ENCODE measurements at places on chromosomes 7 and 10.

GRCh38 chr10:113176652-113177155, 226.7 kb downstream of the TCF7L2 start:
- DNase-seq: no peak

- DNase-seq: no peak
Observed at GRCh38 chr7:41449694-41450093, 253.2 kb downstream of the INHBA start.

GRCh38 chr7:19623676-19624075, 85.2 kb downstream of the POLR1F start:
- DNase-seq: no peak

GRCh38 chr7:131087756-131088658, 239.7 kb upstream of the MKLN1 start:
- DNase-seq: no peak

DNA sequence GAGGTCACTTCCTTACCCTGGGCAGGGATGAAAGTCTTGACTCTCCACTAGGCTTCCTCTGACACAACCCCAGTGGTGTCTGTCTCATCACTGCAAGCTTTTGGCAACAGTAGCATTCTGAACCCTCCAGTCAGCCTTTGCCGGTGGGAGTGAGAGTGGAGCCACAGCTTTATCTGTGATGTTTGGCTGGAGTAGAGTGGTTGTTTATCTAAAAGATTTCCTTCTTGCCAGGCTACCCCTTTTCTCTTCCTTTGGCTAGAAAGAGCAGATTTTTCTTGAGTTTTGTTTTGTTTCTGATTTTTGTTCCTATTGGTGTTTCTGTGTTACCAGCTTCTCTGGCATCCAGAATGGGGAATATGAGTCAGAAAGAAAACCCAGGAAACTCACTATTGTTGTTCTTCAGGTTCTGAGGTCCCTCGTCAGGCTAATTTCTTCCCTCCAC, 98.9 kb upstream of the KIF5B start:
- no peak for DNase-seq

GRCh38 chr10:131453721-131454634, 142.5 kb upstream of the TCERG1L start:
- DNase-seq: peak; percentile 71

- DNase-seq: no peak
Observed at GRCh38 chr7:30859940-30860496, 51.6 kb upstream of the AQP1 start.

DNA sequence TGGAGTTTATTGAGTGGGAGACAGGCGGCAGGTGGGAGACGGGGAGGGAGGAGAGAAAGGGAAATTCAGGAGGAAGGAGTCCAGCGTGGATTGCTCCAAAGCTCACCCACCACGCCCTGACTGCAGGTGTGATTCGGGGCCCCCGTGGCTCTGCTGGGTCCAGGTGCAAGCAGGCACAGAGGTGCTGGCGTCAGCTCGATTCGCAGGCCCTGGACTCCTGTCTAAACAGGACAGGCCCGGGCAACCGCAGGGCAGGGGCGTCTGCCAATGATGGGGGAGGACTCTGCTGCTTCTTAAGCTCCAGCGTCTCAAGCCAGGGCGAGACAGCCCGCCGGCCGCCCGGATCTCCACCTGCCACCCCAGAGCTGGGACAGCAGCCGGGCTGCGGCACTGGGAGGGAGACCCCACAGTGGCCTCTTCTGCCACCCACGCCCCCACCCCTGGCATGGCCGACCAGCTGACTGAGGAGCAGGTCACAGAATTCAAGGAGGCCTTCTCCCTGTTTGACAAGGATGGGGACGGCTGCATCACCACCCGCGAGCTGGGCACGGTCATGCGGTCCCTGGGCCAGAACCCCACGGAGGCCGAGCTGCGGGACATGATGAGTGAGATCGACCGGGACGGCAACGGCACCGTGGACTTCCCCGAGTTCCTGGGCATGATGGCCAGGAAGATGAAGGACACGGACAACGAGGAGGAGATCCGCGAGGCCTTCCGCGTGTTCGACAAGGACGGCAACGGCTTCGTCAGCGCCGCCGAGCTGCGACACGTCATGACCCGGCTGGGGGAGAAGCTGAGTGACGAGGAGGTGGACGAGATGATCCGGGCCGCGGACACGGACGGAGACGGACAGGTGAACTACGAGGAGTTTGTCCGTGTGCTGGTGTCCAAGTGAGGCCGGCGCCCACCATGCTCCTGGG, at the start of gene CALML3:
CALML3 (plus strand) TSS at position 321 of the 920 bp plus-strand sequence; CDS start at position 446, 125 bp downstream.
- no peak for DNase-seq

GRCh38 chr7:417973-418601, 101.6 kb downstream of the PDGFA start:
- DNase-seq: no peak

DNA sequence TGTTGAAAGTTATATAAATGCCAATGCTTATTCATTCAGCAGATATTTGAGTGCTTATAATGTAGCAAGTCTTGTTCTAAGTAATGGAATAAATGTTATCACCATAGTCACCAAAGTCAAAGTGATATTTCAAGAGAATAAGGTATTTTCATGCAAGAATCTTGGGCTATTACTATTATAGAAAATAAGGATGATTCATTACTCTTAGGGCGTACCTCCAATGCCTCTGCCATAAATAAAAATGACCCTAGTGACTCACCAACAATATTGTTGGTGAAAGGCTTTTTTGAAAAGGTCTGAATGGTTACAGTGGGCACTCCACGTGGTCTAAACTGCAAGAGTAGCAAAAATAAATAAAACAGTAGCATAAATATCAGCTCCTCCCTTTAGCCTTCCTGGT, 68.4 kb downstream of the RALA start:
- no peak for DNase-seq

DNA sequence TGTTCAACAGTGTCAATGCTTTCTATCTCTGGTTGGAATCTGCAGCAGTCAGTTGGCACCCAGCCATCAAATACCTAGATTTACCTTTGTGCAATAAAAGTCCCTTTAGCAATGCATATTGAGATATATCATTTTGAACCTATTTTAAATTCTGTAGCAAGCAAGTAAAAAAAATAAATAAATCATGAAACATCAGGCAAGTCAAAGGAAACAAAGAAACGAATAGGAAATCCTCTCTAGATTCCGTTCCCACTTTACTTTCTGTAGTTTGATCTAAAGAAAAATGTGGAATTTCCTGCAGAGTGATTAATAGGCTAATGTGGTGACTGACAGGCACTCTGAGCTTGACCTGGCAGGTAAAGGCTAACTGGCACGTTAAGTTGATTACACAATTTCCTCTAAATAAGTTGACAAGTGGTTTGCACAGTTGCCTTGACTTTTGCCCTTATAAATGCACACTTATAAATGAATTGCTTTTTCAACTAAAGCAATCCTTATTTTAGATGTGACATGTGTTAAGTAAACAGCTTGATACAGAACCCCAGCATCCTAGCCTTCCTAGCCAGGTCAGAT, 208.1 kb upstream of the TCF7L2 start:
- DNase-seq: no peak

DNA sequence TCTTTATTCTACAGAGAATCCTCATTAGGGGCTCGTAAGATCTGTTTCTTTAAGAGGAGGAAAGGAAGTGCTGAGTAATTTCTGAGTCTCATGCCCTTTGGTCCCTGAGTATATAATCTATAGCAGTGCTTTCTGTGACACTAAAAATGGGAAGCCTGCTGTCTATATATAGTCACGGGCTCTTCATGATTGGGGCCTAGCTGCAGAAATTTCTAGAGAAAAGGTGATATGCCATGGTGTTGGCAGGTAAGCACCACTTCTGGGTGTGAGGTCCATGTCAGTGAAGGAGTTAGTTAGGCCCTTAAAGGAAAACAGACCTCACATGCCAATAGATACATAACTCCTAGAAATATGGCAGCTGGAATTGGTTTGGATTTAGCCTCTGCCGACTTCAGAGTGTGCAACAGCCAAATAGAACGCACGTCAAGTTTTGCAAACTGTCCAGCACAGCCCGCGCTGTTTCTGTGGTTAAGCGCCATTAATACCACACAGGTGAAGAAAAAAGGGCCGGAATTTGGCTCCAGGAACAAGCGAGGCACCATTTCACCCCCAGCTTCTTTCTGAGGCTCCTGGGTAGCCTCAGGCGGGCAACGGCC, 123.2 kb downstream of the TACC2 start:
- DNase-seq: no peak

DNA sequence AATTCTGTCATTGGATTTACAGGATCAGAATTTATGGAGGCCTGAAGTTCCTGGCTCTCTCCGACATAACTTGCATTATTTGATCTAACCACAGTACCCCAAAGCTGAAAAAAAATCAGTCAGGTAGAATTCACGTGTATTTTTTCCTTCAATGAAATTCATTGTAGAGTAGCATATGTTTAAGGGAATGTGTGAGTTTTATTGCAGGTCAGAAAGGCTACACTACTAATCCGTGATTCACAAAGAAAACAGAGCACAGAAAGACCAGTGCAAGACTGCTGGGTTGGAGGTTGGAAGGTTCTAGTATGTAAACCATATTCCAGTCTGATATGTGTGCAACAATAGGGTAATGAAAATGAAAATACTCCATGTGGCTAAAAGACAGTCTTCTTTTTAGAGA, 247.0 kb upstream of the FERD3L start:
- no peak for DNase-seq

- no peak for DNase-seq
Observed at GRCh38 chr10:121185816-121186455, 334.8 kb downstream of the WDR11 start.

GRCh38 chr10:127524908-127525665, 24.0 kb upstream of the NPS start:
- no peak for DNase-seq

DNA sequence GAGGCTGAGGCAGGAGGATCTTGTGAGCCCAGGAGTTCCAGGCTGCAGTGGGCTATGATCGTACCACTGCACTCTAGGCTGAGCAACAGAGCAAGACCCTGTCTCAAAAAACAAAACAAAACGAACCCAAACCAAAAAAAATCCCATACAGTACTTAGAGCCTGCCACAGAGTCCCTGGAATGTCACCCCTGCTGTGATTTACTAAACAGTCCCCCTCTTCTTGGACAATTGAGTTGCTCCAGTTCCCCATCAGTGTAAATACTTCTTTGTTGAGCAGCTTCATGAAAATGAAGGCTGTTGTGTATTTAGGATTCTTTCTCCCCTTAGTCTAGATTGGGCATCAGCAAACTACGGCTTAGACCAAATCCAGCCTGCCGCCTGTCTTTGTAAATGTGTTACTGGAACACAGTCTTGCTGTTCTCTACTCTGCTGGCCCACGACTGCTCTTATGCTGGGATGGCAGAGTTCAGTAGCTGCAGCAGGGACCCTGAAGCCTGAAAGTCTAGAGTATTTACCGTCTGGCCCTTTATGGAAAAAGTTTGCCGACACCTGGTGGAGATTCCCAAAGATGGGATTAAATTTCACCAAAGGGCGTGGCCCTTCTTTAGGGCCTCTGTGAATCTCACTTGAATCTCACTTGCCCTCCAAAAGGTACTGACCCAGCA, 57.8 kb downstream of the PALD1 start:
- no peak for DNase-seq

GRCh38 chr10:14884082-14884481, 5.4 kb downstream of the SUV39H2 start:
- DNase-seq: peak; percentile 65

- no peak for DNase-seq
Observed at GRCh38 chr7:66356277-66356721, 151.2 kb downstream of the TPST1 start.

DNA sequence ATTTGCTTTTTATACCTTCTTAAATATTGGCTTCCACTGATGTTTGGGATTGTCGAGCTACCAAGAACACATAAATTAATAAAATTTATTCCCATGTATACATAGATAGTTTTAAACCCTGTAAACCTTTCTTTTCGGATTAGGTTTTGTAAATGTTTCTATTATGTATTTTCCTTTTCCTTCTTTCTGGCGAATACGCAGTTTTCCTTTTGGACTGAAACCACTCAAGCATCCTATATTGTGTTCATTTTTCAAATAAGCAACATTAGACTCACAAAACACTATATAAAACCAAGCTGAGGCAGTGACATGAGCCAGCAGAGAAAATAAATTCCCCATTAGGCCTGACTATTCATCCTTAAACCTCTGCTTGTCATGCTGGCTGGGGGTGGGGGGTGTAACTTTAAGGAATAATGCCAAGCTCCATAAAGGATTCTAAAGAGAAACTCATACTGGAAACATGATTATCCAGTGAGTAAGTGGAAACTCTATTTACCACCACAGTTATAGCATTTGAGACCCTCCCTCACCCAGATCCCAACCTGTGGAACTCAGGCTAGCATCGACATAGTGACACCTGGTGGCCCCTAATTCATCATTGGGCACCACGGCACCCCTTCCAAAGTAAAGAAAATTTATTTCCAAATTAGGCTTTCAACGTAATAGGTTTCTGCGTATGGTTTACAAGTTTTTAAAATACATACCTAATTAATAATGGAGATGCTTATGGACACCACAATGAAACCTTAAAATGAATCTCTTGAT, 86.5 kb upstream of the CELF2 start:
- DNase-seq: no peak

Data from OCI-M1 (cell line).